ENCODE measurements at places on chromosomes 4 and X. TPM values are rescaled to one million over a fixed set of nuclear protein-coding genes. Genes with fewer than 3 reads are reported as not detected.

GRCh38 chr4:47536966-47537365 is 51.9 kb downstream of the ATP10D start:
- H3K4me3 ChIP-seq = no peak overlapping the region
- no peaks in the 10 kb centered on the region for H3K27me3 ChIP-seq

NCAPG gene
- total RNA-seq = 78.4 TPM

ADH1A gene
- total RNA-seq = not detected

L1CAM gene
- 0.40 TPM for total RNA-seq

- no peak overlapping the region for H3K27ac ChIP-seq
- no peaks in the 10 kb centered on the region for H3K4me1 ChIP-seq
- no peak overlapping the region for H3K4me3 ChIP-seq
- no peak for DNase-seq
- H3K36me3 ChIP-seq = no peaks in the 10 kb centered on the region
Observed at GRCh38 chr4:24042094-24042493, 152.2 kb upstream of the PPARGC1A start.
